ENCODE measurements at places on chromosomes 1 and 21.
A peak's percentile ranks its signal among the peaks of the same experiment; 100 is the strongest.

DNA sequence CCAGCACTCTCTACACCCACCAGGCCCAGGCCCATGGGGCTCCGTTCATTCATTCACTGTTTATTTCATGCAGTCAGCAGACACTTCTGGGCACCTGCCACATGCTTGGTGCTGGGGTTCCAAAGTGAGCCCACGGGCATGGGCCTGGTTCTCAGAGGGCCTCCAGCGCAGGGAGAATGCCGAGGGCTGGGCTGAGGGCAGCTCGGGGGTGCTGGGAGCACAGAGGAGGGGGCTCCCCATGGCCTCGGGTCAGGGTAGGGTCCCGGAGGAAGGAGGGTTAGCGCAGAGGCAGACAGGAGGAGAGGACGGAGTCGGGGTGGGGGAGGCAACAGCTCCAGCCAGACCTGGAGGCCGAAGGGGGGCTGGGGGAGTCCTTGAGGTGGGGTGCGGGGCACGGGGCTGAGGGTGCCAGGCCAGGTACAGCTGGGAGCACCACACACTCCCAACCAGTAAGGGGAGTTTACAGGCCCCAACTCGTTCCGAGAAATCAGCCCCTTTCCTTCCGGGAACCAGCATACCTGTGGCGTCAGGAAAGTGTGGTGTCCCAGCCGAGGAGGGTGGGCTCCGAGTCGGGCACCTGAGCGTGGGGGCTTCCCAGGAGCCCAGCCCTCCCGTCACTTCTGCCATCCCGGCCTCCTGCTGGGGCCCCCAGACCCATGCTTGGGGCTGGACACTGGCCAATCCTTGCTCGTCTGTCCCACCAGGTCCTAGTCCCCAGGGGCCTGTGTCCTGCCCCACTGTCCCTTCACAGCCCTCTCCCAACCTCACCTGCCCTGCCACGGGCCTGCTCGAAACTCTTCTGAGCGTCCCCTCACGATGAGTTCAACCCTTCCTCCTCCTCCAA, 10.8 kb downstream of the ARHGEF16 start:
- no peak for DNase-seq

DNA sequence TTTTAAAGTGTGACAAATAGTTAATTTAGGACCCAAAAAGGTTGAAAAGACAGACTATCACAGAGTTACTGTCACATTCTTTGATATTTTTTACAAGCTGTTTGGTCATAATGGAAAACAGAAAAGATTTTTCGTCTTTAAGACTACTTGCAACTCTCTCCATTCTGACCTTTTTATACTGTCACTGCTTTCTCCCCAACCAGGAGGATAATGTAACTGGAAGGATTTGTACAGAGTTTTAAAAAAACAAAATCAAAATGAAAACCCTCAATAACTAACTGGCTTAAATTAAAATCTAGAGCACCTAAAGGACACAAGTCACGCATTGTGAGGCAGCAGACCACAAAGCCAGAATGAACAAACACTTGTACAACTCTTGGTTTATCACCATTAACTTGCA, 257.7 kb downstream of the FAF1 start:
- no peak for DNase-seq

GRCh38 chr1:220425852-220426251, 102.1 kb upstream of the MARK1 start:
- DNase-seq, result no peak

DNA sequence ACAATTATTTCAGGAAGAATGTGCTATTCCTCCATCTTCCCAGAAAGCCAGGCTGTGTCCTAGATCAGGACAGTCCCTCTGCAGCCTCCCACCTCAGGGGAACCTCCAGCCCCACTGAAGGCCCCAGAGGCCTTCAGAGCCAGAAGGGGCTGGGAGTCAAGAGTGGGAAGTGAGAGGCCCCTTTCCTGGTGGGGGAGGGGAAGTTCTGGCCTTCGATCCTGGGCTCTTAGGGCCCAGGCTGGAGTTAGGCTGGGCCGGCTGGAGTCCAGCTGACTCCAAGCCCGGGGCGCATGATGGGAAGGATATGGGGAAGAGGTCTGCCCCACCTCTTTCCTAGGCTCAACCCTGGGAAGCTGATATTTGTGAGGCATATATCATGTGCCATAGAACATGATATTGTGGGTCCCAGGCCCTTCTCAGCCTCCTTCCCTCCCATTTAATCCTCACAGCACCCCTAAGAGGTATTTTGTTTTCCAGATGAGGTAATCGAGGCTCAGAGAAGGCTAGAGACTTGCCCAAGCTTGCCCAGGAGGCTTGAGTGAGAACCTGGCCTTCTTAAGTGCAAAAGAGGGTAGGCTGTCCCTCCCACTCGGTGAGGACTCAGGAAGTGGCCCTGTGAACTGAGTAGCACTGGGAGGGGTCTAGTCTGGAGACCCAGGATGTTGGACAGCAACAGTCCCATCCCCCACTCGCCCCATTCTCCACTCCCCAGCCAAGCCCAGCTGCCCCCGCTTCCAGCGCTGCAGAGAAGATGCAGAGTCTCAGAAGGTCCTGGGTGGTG, 18.6 kb upstream of the HSPG2 start:
- no peak for DNase-seq

DNA sequence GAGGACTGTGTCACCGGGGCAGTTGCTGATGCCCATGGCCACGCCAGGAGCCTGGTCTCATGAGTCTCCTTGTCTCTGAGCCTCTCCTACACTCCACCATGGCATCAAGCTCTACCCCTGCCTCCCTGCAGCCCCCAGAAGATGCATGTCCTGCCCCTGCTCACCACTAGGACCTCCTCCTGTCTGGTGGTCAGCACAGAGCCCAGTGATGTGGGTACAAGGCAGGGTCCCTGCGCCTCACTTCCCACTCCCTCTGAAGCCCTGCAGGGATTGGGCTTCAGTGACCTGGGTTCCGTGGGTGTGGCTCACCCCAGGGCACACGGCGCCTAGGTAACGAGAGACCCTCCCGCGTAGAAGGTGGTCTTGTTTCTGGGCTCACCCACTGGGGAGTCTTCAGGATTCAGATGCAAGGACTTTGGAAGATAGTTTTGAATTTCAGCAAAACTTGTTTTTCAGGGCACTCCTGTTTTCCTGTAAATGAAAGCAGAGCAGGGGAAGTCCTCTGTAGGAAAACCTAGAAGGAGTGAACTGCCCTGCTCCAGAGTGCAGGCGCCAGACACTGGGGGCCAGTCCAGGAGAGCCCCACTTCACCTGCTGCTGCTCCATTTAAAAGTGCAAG, 2.8 kb downstream of the COL18A1 start:
- DNase-seq, result peak; percentile 67

GRCh38 chr1:153532181-153532580, 3.6 kb downstream of the S100A6 start:
- DNase-seq, result no peak

DNA sequence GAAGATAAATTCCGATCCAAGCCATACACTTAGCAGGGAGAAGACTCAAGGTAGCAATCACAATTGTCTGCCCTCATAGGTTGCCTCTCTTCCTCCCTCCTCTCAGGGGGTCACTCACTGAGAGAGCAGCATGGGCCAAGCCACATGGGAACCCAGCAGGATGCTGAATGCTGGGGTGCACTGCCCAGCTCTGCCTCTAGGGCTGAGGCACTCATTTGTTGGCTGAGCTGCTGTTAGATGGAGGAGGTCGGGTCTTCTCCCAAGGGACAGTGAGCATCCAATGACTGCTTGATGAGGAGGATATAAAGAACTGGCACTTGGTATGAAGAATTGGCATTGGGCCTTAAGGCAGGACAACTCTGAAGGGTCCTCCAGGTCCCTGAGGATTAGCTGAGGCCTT, 418.8 kb downstream of the SIPA1L2 start:
- peak; percentile 28 for DNase-seq

DNA sequence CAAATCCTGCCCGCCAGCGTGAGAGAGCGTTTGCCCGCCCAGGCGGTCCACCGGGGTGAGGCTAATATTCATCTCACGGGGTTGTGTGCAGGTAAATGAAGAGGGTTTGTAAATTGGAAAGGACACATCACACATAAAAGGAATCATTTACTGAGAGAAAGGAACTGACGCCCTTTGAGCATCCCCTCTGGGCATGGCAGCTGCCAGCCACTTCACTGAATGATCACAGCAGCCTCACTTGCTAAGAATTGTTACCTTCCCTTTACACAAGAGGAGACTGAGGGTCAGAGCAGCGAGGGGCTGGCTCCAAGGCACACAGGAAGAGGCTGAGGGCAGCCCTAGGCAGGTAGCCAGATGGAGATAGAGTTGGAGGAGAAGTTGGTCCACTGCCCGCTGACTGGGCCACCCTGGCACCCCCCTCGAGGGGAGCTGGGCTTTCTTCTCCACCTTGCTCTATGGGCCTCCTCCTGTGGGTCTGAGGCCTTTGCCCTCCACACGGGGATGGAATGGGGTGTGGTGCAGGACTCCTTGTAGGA, 96.0 kb downstream of the FOXD2 start:
- no peak for DNase-seq

GRCh38 chr1:59672851-59673572, 141.7 kb upstream of the HOOK1 start:
- DNase-seq, result peak; percentile 79

DNA sequence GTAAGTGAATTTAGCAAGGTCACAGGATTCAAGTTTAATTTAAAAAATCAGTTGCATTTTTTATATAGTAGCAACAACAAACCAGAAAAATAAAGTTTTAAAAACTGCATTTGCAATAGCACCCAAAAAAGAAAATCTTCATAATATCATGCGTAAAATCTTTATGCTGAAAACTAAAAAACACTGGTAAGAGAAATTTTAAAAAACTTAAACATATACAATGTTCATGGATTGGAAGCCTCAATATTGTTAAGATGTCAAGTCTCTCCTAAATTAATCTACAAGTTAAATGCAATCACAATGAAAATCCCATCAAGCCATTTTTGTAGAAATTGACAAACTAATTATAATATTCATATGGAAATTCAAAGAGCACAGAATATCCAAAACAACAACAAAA, 65.6 kb downstream of the ENAH start:
- no peak for DNase-seq

- DNase-seq, result no peak
These were observed 2.1 kb downstream of the SETDB1 start for GRCh38 chr1:150928286-150928685.
